ENCODE measurements at places on chromosomes 6 and 20.

GRCh38 chr20:50562262-50562701, 52.1 kb downstream of the PTPN1 start:
- DNase-seq = no peak

- no peak for DNase-seq
Measured at GRCh38 chr6:36336779-36337241, at the start of gene BNIP5. Gene BNIP5, minus strand, starts transcription at chr6:36336888. Its CDS starts 6,198 bp downstream, at chr6:36330690.

- DNase-seq = no peak
Measured at GRCh38 chr6:43697421-43697820, 9.8 kb upstream of the MRPS18A start.

DNA sequence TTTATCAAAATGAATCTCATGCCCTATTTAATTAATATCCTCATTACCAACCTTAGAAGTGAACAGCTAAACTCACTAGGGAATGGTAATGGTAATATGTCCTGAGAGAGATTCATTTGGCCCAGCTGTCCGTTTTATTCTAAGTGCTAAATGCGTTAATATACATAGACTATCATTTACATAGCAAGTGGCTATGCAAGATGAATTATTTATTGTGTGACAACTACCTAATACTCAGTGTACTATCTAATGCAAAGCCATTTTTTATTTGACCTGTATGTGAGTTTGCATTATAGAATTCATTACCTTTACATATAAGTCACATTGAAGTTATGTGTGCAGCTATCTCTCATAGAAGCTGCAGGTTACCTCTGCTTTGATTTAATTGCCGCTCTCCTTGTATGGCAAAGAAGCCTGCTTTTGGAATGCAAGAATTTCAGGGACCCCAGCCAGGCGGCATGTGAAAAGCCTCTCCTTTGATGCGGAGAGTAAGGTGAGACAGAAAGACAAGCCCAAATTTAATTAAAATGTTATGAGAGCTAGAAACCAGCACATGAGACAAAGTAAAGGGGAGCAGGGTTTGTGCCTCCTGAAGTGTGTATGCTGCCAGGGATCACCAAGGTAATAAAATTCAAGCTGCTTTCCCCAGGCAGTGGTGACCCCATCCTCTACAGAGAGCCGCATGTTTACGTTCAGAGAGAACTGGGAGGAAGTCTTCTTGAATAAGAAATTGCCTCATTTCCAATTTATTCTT, 693.0 kb upstream of the MAP3K7 start:
- no peak for DNase-seq

- no peak for DNase-seq
Measured at GRCh38 chr6:33828452-33828763, 24.6 kb upstream of the MLN start.

DNA sequence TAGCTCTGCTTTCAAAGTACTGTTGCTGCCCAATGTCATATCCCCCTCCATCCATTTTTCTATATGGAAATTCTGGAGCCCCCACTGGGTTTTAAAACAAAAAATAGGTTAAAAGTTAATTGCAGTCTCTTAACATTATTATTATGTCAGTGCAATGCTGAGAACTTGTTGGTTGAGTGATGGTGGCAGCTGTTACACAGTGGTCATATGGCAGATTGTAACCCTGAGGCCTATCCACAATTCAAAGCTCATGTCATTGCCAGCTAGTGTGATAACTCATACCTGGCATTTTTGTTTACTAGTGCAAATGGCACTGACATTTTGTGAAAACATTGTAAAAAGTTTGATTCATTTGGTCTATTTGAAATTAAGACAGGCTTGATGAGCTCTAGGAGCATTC, 305.7 kb upstream of the FLRT3 start:
- DNase-seq = no peak

DNA sequence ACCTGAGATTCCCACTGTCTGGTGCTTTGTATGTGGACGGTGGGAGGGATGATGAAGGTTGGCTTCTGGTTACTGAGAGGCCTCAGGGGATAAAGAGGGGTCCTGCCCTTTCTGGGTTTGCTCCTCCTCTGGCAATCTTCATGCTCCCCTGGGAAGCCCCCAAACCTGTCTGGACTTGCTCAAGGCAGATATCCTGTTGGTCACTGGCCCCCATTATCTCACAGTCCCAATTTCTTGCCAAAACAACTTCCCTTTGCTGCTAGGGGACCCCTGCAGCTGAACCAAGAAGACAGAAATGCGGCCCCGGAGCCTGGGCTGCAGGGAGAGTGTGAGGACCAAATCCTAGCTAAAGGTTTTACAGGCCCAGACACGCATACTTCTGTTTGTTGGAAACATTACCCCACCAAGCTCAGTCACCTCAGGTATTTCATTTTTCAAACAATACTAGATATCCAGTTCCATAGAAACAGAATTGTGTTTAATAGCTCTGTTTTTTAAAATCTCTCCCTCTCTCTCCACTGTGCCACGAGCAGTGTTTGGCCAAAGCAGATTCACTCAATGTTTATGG, 63.4 kb upstream of the MRPS10 start:
- no peak for DNase-seq

DNA sequence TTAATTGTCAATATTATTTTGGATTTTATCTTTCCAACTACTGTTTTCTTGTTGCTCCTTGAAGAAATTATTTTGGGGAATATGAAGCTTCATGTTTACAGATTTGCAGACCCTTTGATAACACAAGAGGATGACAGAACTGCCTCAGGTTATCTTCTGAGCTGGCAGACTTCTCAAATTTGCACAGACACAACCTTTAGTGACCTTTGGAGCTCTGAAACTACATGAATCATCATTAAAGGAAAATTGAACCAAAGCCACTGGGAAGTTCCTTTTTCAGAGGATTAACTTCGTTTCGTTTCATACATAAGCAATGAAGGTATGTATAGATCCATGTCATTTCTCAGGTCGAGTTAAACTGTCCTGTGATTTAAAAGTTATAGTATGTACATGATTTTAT, 85.9 kb downstream of the FBXO5 start:
- DNase-seq = no peak

DNA sequence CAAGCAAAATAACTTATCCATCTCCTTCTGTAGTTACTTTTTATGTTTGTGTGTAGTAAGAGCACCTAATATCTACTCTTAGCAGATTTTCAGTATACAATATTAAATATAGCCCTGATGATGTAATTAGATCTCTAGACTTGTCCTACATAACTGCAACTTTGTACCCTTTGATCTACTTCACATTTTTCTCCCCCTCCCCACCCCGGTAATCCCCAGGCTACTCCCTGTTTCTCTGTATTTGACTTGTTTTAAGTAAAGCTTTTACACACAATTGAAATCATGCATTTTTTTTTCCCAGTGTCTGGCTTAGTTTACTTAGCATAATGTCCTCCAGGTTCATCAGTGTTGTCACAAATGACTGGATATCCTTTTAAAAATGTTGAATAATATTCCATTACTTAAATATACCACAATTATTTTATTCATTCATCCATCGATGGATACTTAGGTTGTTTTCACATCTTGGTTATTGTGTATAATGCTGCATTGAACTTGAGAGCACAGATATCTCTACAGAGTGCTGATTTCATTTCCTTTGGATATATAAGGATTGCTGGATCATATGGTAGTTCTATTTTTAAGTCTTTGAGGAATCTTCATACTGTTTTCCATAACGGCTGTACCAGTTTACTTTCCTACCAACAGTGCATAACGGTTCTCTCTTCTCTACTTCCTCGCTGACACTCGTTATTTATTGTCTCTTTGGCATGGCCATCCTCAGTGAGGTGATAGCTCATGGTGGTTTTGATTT, 212.7 kb downstream of the CDKAL1 start:
- DNase-seq = no peak

DNA sequence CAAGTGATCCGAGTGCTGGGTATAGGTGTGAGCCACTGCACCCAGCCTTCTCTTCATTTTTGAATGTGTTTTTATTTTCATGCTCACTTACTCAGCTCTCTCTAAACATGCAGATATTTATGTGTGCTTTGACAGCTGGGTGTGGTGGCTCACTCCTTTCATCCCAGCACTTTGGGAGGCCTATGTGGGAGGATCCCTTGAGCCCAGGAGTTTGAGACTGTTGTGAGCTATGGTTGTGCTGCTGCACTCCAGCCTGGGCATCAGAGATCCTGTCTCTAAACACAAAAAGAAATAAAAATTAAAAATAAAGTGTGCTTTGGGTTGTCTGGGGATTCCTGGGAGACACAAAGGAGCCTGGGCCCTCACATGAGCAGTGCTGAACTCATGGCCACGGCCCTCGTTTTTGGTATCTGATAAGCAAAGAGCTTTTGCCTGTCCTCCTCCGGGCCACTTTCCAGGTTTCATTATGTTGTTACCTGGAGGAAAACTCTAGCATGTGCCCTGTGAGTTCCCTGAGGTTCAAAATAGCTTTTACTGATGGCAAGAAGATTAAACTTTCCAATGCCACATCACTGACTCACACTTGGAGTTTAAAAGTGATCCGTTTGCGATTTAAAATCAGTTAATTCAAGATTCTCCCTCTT, 78.5 kb downstream of the CD164 start:
- no peak for DNase-seq

GRCh38 chr20:19552221-19553180, 205.6 kb upstream of the RIN2 start:
- DNase-seq = no peak

GRCh38 chr6:149140137-149140909, 177.2 kb upstream of the TAB2 start:
- DNase-seq = peak; percentile 29

DNA sequence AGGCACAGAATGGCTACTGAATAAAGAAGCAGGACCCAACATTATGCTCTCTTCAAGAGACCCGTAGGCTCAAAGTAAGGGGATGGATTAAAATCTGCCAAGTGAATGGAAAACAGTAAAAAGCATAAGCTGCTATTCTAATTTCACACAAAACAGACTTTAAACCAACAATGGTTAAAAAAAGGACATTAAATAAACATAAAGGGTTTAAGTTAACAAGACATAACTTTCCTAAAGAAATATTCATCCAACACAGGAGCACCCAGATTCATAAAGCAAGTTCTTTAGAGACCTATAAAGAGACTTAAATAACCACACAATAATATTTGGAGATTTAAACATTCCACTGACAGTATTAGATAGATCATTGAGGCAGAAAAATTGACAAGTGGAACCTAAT, 624.5 kb downstream of the RFPL4B start:
- DNase-seq = no peak

GRCh38 chr6:149405823-149406765, 6.0 kb downstream of the SUMO4 start:
- DNase-seq = no peak

DNA sequence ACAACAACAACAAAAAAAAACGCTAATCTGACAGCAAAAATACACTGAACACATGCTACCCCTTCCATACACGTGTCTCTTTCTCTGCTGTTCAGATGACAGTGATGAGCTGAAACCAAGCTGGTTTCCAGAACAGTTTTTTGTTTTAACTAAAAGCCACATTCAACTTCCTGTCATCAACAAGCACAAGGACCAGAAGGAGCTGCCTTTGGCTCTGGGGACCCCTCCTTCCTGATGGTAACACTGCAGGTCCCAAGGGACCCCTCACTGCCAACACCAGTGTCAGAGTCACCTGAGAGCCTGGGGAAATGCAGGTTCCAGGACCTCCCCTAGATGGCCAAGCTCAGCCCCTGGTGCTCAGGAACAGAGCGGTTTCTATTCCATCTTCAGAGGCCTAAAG, 6.0 kb downstream of the CST7 start:
- no peak for DNase-seq

DNA sequence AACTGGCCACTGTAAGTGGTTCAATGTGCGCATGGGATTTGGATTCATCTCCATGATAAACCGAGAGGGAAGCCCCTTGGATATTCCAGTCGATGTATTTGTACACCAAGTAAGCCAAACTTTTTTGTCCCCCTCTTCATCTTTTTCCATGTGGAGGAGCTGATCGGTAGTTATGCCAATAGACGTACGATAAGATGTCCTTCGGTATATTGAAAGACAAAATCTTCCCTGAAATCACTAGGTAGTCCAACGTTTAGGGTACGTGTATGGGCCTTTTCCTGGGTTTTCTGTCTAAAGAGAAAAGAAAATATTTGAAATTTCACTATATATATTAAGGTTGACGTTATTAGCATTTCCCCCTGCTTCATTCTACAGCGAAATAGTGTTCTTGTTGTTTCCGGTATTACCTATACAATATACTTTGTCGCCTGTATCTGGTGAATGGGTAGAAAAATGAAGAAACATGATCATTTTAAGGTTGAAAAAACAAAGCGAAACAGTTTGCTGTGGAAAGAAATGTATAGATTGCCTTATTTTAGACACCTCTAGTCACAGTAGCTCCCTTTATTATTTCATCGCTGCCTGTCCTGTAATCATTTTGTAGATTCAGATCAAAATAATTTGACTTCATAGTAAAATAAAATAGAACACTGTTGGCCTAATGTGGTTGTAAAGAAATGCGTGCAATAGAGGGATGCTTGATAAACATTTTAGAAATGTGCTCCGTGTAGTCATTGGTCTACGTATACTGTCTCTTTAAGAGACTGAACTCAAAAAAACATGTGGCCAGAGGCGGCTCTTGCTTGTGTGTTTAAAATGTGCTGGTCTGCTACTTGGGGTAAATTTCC, 1.5 kb downstream of the LIN28B start:
- DNase-seq = no peak

DNA sequence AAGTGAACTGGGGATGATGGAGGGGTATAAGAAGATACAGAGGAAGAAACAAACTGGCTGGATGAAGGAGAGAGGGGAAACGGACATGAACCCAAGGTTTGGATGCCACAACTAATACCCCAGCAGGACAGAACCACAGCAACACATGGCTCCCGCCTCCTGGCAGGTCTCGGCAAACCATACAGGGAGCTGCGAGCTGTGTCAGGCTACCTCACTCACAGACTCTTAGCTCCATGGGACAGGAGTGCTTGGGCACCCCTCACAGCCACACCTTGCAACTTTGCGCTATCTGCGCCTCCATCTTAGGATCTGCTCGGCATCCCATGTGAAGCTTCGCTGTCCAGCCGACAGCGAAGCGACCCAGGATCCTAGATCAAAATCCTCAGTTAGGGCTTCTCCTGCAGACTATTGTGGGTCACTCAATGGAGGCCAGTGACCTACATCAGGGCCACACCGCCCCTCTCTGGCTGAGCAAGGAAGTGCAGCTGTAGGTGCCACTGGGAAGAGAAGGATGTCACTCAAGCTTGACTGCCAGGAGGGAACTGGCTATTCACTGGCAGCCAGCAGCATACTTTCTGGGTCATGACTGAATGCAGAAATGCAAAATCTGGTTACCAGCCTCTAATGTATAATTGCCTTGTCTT, 174.4 kb upstream of the RIN2 start:
- no peak for DNase-seq

DNA sequence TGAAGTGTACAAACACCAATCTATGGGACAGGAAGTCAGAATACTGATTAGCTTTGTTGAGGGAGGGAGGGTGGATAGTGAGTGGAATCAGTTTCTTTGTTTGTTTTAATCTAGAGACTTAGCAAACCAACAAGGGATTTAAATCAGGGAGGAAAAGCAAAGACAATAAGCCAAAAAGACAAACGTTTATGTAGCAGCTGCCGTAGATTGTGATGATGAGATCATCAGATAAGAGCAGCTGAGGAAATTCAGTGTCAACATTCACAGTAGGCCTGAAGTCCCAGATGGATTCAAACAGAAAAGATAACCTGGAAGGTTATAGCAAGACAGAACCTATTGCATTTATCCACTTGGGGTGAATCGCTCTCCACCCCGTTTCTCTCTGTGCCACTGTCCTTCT, 104.9 kb upstream of the SYNDIG1 start:
- DNase-seq = no peak

GRCh38 chr20:43744966-43745730, 18.3 kb upstream of the GTSF1L start:
- no peak for DNase-seq

All from activated effector memory CD4-positive, alpha-beta T cell treated with Interleukin-2 at 50 U/mL for 16 hours (primary cell).